ENCODE measurements at places on chromosomes 13 and 19. TPM values are rescaled to one million over a fixed set of nuclear protein-coding genes. Genes with fewer than 3 reads are reported as not detected.

The PSPN gene
- total RNA-seq, result 1.3 TPM

The FOSB gene
- total RNA-seq, result 0.35 TPM

The ZNF426 gene
- total RNA-seq, result 2.9 TPM

The ZNF665 gene
- 0.28 TPM for total RNA-seq

The NFIX gene
- 41.4 TPM for total RNA-seq

DNA sequence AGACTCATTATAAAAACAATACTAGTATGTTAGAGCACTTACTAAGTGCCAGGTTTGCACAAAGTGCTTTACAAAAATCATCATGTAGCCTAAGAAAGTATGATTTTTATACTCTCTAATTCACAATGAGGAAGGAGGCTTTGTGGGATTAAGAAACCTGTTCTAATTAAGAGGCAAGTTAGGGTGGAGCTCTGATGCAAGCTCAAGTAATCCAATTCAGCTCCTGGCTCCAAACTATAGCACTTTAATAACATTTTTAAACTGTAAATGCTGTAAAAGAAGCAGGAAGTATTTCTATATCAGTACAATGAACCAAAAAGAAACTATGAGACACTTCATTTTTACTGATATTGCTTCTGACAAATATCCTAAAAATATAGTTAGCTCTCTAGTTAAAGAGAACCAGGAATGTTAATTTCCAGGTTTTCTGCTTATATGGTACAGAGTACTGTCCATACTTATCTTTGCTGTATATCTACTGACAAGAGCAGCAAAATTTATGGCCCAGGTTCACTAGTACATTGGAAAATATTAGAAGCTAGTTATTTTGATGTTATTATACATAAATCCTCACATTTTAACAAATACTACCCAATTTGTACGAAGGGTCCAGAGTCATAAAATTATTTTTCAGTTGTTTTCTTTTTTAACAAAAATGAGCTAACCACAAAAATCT is 482.0 kb downstream of the DIAPH3 start:
- no peak for DNase-seq

DNA sequence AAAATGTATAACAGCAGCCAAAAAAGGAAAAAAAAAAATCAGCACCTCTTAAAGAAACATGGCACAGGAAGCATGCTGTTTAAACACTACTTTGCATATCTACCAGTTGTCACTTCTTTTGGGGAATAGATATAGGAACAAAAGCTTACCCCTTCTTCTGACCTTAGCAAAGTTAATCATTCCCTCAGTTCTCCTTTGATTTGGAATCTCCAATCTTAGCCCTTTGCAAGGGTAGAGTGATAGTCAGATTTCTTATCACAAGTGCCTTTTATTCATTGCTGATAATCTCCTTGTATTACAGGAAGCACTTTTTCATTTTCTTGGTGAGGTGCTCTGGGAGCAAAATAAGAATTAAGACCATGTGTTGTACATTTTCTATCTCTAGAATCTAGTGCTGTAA is 1327.6 kb downstream of the OLFM4 start:
- no peak for DNase-seq

DNA sequence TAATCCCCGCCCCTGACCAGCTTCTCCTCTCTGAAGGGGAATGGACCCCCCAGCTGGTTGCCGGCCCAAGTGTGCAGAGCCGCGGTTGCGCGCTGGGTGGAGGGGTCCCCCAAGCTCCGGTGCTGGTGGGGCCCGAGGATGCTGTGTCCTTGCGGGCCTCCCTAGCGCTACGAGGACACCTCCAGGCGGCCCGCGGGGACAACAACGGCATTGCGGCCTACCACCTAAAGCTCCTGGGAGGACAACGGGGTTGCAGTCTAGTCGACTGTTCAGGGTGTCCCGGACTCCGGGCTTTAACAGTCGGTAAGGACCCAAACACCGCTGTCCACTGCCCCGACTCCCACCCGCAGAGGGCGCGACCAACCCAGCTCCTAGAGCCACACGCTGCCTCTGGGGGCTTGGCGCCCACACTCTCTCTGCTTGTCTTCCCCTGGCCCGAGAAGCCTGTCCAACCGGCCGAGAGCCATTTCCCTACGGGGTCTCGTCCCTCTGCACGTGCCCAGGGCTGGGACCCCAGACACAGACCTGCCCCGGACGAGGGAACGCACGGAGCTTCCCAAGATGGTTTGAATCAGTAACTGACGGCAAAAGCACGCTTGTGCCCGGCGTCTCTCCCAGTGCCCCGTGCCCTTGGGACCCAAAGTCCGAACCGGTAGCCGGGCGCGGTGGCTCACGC is 927 bp upstream of the SDHAF1 start:
- no peak for DNase-seq

DNA sequence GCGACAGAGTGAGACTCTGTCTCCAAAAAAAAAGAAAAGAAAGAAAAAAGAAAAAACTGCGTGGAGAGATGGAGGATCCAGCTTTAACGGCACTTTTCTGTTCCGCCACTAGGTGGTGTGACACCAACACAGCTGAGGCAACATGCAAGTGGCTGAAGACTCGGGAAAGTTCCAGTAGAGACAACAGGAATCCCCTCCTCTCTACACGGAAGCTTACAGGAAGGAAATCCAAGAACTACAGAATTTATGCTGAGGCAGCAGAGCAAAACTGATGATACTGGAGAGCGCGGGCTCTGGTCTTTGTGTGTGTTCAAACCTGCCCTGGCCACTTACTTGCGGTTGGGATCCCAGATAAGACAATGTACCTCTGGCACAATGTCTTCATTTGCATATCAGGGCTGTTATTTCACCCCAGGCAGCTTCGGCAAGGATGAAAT is 9.9 kb downstream of the RANBP3 start:
- DNase-seq, result peak; percentile 74

DNA sequence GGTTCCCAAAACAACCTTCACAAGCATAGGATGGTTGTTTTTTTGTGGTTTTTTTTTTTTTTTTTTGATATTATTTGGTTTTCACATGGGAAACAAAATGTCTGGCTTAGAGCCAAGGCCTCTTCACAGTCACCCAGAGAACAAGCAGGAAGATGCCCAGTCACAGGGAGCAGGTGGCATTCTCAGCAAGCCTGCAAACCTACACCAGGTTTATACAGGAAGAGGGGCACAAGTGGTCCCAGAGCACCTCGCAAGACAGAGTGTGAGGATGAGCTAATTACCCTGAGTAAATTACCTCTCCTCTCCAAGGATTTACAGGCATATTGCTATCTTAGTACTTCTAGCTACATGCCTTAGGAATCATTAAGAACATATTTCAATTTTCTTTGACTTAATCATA is 1375.6 kb downstream of the EFNB2 start:
- DNase-seq, result no peak

DNA sequence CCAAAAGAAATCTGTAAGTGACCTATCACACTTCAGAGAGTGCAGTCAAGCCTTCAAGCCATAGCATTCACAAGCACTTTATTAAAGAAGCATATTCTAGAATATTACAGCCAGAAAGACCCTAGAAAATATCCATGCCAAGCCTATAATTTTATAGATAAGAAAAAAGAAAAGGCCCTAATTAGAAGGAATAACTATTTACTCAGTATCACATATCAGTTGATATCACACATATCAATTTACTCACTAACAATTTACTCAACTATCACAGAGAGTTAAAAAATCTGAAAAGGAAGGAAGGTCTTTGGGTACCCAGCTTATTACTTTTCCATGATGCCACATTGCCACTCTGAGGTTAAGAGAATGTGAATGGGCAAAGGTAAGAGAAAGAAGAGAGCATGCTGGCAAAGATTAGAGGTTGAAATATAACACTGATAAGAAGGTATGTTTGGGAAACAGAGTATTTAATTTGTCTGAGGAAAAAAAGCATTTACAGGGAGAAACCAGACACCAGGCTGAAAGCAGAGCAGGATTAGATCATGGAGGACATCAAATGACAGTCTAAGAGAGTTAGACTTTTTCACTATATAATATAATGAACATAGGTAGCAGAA is 186.2 kb downstream of the VWA8 start:
- no peak for DNase-seq

GRCh38 chr13:75445717-75446499 is 36.1 kb downstream of the TBC1D4 start:
- DNase-seq, result no peak

GRCh38 chr13:42781352-42781751 is at the start of gene FAM216B:
FAM216B (plus strand) TSS chr13:42781584; CDS start chr13:42784068, 2,484 bp downstream.
- DNase-seq, result no peak

Measured in left lobe of liver (tissue), 2 donors.